IMR-90 (cell line): ENCODE measurements at places on chromosomes 2 and 18.

GRCh38 chr2:228728961-228729360 lies 542.1 kb downstream of the PID1 start:
- H3K27ac ChIP-seq = no peak overlapping the region
- H3K36me3 ChIP-seq = no peaks in the 10 kb centered on the region
- H3K27me3 ChIP-seq = no peaks in the 10 kb centered on the region
- H3K4me3 ChIP-seq = no peak overlapping the region
- H3K4me1 ChIP-seq = no peaks in the 10 kb centered on the region

GRCh38 chr2:176814740-176815367 lies 397.7 kb upstream of the HNRNPA3 start:
- no peaks in the 10 kb centered on the region for H3K36me3 ChIP-seq
- H3K4me3 ChIP-seq = no peak overlapping the region
- H3K27ac ChIP-seq = no peak overlapping the region
- H3K4me1 ChIP-seq = no peaks in the 10 kb centered on the region
- peaks cover under 1% of the 10 kb centered on the region; the same call in 1 of the 2 replicates for H3K27me3 ChIP-seq

GRCh38 chr2:164972216-164972615 lies 16.9 kb upstream of the SLC38A11 start:
- H3K27me3 ChIP-seq = no peaks in the 10 kb centered on the region
- H3K36me3 ChIP-seq = no peaks in the 10 kb centered on the region
- H3K4me3 ChIP-seq = no peak overlapping the region
- no peak overlapping the region for H3K27ac ChIP-seq

GRCh38 chr2:141767051-141767450 lies 363.8 kb downstream of the LRP1B start:
- no peaks in the 10 kb centered on the region for H3K36me3 ChIP-seq
- H3K27me3 ChIP-seq = no peaks in the 10 kb centered on the region
- no peak overlapping the region for H3K27ac ChIP-seq

DNA sequence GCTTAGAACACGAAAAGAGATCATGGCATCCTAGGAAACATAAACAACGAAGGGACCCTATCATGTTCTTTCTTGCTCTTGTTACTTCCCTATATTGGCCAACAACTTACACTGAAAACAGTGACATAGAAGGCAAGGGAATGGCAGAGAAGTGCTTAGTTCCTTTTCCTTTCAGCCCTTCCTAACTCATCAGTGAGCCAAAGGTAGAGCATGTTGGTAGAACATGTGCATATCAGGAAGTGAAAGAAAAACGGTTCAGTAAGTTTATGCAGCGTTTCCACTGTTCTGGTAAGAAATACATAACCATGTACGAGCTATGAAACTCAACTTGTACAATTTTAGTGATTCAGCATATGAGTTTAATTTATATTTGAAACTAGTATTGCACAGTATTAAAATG lies 21.7 kb downstream of the AKAIN1 start:
- H3K27me3 ChIP-seq = no peaks in the 10 kb centered on the region
- H3K4me3 ChIP-seq = no peak overlapping the region
- H3K36me3 ChIP-seq = no peaks in the 10 kb centered on the region
- H3K27ac ChIP-seq = no peak overlapping the region
- no peaks in the 10 kb centered on the region for H3K4me1 ChIP-seq
- DNase-seq = no peak

DNA sequence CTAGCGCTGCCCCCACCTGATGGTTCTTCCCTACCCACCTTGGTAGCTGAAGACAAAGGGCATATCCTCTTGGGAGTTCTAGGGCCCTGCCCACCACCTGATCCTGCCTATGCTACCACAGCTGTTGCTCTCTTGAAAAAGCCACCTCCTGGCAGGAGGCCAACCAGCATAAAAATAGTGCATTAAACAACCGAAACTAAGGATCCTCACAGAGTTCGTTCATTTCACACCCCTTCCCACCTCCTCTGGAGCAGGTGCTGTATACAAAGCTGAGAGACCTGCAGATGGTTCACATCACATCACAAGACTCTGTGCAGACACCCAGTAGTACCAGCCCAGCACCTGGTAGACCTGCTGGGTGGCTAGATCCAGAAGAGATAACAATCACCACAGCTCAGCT lies 1348.0 kb upstream of the TMEFF2 start:
- no peak for DNase-seq
- H3K4me3 ChIP-seq = no peak overlapping the region
- H3K27me3 ChIP-seq = no peaks in the 10 kb centered on the region
- H3K36me3 ChIP-seq = no peaks in the 10 kb centered on the region
- H3K27ac ChIP-seq = no peak overlapping the region

DNA sequence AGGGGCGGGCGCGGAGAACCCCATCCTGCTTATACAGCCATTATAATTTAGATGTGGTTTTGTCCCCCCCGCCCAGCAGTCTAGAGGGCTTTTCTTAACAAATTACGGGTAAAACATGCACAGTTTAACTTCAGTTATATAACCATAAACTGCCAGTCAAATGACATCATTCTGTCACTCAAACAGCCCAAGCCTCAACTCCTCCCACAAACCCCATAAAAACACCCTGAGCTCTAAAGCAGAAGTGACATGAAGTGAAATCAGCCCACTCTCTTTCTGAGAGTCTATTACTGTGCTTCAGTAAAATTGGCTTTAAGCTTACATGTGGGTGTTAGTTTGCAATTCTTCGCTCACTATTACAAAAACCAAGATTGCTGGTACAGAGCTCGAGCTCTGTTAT lies 705.1 kb upstream of the GCFC2 start:
- H3K36me3 ChIP-seq = no peaks in the 10 kb centered on the region
- H3K27ac ChIP-seq = no peak overlapping the region
- H3K4me1 ChIP-seq = no peaks in the 10 kb centered on the region
- no peak overlapping the region for H3K4me3 ChIP-seq

- peak; percentile 93 for DNase-seq
- no peaks in the 10 kb centered on the region for H3K27me3 ChIP-seq
- no peak overlapping the region for H3K27ac ChIP-seq
- H3K36me3 ChIP-seq = no peaks in the 10 kb centered on the region; the same call in 1 of the 2 replicates
- peaks cover 5% of the 10 kb centered on the region; the same call in 1 of the 2 replicates for H3K4me1 ChIP-seq
Measured at GRCh38 chr2:70977605-70978205, 725 bp upstream of the ANKRD53 start.

GRCh38 chr2:144745424-144745823 lies 225.5 kb upstream of the ZEB2 start:
- no peak overlapping the region for H3K27ac ChIP-seq
- no peaks in the 10 kb centered on the region for H3K4me1 ChIP-seq

DNA sequence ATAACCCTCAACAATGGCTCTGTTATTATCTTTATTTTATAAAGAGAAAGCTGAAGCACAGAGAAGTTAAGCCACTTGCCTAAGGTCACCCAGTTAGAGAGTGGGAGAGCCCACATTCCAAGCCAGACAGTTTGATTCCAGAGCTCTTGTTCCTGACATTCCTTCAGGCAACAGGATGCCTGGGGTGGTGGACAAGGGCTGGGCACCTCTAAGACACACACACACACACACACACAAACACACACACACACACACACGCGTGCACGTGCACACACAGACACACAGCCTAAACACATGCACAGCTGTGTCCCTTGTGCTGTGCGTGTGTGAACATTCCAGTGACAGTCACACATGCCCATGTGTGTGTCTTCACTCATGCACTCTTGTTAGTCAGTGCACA lies 26.4 kb downstream of the CELF4 start:
- H3K4me3 ChIP-seq = no peak overlapping the region
- H3K36me3 ChIP-seq = no peaks in the 10 kb centered on the region
- DNase-seq = no peak
- H3K27ac ChIP-seq = no peak overlapping the region
- H3K4me1 ChIP-seq = no peaks in the 10 kb centered on the region
- H3K27me3 ChIP-seq = peaks cover 25% of the 10 kb centered on the region; the same call in 1 of the 2 replicates

DNA sequence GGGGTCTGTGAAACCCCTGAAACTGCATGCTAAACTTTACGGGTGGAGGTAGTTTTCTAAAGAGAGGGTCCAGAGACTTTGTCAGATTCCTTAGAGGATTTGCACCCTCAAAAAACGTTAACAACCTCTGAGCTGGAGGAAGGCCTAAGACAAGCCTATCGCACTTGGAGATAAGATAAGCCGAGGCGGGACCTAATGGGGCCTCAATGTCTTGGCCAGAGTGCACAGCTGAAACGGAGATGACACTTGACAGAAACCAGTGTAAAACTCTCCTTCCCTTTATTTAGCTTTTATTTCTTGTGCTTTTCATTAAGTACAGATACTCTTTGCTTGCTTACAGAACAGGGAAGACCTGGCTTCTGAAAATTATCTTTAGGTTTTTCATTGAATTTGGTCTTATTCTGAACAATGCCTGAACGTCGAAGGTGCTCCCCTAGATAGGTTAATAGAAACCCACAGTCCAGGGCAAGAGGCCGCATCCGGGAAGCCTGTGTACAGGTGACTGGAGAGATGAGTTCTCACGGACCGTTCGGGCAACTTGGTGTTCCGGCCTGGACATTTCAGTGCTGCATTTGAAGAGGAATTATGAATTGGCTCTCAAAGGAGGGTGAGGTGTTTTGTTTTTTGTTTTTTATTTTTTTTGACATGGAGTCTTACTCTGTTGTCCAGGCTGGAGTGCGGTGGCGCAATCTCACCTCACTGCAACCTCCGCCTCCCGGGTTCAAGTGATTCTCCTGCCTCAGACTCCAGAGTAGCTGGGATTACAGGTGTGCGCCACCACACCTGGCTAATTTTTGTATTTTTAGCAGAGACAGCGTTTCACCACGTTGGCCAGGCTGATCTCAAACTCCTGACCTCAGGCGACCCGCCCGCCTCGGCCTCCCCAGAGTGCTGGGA lies 49.7 kb downstream of the SH3BP4 start:
- H3K4me1 ChIP-seq = peaks cover 62% of the 10 kb centered on the region
- peak overlapping the region; percentile 37; the same call in 1 of the 2 replicates for H3K27ac ChIP-seq
- H3K36me3 ChIP-seq = peaks cover 57% of the 10 kb centered on the region
- H3K27me3 ChIP-seq = no peaks in the 10 kb centered on the region
- no peak overlapping the region for H3K4me3 ChIP-seq

DNA sequence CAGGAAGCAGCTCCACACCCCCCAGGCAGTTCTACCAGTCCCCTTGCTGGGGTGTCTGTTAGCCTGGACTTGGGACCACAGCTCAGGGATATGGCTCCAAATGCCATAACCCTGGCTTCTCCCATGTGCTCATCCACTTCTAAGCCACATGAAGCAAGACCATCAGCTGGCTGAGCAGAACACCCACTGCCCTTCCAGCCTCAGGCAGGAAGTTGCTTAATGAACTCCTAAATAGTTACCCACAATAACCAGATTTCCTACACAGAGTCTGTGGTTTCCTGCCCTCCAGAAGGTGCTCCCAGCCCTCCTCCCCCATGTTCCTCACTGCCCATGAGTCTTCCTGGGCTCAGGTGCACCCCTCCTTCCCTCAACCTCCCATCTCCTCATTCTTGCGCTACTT lies 98.3 kb upstream of the EPC2 start:
- no peak for DNase-seq
- H3K36me3 ChIP-seq = no peaks in the 10 kb centered on the region
- H3K27me3 ChIP-seq = peaks cover 1% of the 10 kb centered on the region; the same call in 1 of the 2 replicates

DNA sequence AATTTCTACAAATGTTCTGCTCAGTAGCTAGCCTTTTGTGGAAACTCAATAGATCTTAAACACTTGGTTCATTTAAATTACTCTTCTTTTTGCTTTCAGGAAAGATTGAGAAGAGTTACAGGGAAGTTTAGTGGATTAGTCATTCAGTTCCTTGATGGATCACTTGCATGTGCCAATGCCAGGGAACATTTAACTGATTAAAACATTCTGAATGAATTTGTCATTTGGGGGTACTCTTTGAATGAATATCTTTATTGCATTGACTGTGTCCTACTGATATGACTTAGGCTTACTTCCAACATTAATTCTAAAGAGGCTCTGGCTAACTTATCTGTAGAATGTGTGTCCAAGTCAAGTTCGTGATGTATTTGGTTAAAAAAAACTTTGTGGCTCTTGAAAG lies 199.8 kb downstream of the PLCL1 start:
- no peaks in the 10 kb centered on the region for H3K36me3 ChIP-seq
- DNase-seq = no peak
- no peaks in the 10 kb centered on the region for H3K4me1 ChIP-seq
- no peaks in the 10 kb centered on the region for H3K27me3 ChIP-seq

DNA sequence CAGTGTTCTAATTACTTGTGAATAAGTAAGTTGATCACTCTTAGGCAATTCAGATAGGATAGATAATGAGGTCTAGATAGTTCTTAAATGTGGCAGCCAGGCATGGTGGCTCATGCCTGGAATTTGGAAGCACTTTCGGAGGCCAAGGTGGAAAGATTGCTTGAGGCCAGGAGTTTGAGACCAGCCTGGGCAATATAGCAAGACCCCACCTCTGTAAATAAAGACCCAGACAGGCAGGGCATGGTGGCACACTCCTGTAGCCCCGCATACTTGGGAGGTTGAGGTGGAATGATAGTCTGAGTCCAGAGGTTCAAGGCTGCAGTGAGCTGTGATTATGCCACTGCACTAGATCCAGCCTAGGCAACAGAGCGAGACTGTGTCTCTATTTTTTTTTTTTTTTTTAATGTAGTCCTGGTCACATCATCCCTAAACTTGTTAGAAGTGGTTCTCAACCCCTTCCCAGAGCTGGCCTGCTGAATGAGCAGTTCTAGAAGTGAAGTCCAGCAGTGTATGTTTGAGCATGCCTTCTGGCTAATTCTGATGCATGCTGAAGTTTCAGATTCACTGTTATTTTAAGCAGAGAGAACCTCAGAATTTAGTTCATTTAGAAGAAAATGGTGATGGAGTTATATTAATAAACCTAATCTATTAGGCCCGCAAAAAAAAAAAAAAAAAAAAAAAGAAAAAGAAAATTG lies 306.2 kb downstream of the PRKCE start:
- H3K36me3 ChIP-seq = no peaks in the 10 kb centered on the region
- H3K4me3 ChIP-seq = no peak overlapping the region
- H3K4me1 ChIP-seq = peaks cover 6% of the 10 kb centered on the region; the same call in 1 of the 2 replicates
- no peaks in the 10 kb centered on the region for H3K27me3 ChIP-seq
